ENCODE measurements at places on chromosomes 5 and 9.

GRCh38 chr5:104344809-104345208 lies 782.2 kb upstream of the NUDT12 start:
- no peak for DNase-seq

GRCh38 chr5:180642181-180642775 lies 7.1 kb downstream of the FLT4 start:
- no peak for DNase-seq

GRCh38 chr5:40260361-40260760 lies 419.4 kb upstream of the PTGER4 start:
- DNase-seq: no peak

- no peak for DNase-seq
Observed at GRCh38 chr9:8613346-8613825, 813.8 kb upstream of the DMAC1 start.

GRCh38 chr5:39521940-39522590 lies 97.3 kb upstream of the DAB2 start:
- DNase-seq: no peak

DNA sequence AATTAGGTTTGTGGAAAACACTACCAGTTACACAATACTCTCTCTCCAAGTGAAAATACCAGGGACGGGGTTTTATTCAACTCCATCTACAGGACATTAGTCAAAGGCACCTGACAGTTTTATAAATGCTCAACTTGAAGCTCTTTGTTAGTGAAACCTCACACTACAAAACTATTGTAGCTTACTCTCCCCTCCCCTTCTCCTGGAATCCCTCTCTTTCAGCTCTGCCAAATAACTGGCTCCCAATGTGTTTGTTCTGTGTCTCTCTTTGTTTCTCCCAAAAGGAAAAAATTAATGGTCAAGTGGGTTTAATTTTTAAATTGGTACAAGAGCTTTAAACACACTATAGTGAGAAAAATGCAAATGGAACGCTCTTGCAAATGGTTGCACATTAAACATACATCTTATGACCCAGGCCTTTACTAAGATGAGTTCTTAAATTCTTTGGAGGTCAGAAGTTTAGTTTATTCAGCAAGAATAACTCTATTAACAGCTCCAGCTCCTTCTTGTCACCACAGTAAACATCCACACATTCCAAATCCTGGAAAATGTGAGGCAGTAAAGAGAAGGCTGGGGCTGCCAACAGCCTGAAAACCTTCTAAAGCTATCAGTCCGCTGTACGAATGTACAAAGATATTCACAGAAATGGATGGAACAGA lies 48.4 kb downstream of the ZNF608 start:
- DNase-seq: no peak

GRCh38 chr9:136193127-136193890 lies 11.6 kb downstream of the LHX3 start:
- DNase-seq: no peak
